Hippocampal formation (tissue), 2 donors: ENCODE measurements at places on chromosomes 5 and 9.
A peak's percentile ranks its signal among the peaks of the same experiment; 100 is the strongest.

DNA sequence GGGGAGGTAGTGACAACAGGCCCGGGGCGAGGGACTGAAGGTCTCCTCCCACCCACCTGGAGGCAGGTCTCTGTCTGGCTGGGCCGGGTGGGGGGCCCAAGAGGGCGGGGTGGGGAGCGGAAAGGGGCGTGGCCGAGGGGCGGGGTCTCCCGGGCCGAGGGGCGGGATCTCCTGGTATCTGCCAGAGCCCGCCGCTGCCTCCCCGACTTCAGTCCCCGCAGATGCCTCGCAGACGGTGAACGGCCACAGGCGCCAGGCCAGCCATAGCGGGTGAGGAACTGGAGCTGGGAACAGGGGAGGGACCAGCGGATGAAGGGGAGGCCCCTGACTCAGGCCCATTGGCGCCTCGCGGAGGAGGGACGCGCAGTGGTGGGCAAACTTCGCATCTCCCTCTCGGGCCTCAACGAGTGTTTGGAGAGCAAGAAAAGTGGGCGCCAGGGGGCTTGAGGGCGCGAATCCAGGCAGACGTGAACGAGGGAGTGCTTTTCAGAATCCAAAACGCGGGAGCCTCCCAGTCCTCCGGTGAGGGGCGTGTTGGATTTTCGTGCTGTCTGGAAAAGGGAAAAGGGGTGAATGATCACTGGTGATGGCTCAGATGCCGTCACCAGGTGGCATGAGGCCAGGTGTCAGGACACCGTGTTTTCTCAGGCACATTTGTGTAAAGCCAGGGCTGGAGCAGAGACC is at the start of gene ADGRD2:
Gene ADGRD2 (plus strand): TSS at position 211 of the 684 bp plus-strand sequence. CDS start 1,216 bp downstream, outside the sequence.
- no peak for DNase-seq

DNA sequence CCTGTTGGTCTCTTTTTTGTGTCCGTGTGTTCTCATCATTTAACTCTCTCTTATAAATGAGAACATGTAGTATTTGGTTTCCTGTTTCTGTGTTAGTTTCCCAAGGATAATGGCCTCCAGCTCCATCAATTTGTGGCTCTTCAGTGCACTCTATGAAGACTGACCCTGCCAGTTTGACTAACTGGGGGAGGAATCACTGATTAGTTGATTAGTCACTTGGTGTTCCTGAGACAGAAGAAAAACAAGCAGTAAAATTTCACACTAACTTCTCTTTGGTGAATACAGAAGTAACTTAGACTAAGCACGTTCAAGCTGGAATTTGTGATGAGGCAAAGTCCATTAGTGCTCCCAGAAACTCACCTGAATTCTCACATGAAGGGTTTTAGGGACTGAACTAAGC is 495.8 kb upstream of the RORB start:
- no peak for DNase-seq

GRCh38 chr5:84597904-84598303 is 213.2 kb upstream of the EDIL3 start:
- no peak for DNase-seq

GRCh38 chr5:135451581-135452320 is 400 bp downstream of the TIFAB start:
- DNase-seq: no peak

- no peak for DNase-seq
Observed at GRCh38 chr5:150464554-150465012, 15.0 kb upstream of the RPS14 start.

DNA sequence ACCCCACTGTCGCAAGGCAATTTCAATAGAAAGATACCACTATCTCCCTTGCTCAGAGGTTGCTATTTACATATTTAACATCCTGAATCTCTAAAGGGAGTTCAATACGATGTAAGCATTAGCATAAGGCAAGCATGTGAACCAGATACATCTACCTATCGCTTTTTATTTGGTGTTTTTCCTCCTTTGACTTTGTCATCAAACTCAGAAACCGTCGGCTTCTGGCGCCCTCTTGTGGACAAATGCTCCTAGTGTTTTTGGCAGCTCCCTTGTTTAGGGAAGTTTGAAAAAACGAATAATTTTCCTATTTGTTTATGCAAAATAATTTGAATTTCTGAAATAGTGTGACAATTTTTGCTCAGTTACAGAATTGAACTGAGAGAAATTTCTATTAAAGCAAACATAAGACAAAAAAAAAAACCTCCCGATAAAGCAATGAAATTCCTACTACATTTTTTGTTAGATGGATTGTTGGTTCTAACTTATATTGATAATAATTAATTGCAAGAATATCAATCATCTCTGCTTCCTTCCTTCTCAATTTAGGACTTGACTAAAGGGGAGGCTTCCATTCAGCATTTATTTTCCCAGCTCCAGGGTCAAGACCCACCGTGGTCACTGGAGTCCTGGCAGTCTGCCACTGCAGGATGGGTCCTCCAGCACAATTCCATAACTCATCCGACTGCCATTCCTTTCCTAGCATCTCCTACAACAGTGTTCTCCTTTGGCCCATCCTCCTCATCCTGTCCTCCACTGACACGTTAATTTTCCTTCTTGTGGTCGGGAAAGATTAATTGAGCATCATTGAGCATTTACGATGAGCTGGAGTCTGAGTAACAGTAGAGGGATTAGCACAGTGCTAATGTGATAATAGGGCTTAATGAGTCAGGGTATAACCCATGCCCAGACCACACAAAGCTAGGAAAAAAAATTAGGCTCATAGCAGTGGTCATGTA is 131.8 kb upstream of the CHD1 start:
- peak; percentile 35 for DNase-seq

- no peak for DNase-seq
Observed at GRCh38 chr9:117156144-117156688, 258.6 kb downstream of the ASTN2 start.

DNA sequence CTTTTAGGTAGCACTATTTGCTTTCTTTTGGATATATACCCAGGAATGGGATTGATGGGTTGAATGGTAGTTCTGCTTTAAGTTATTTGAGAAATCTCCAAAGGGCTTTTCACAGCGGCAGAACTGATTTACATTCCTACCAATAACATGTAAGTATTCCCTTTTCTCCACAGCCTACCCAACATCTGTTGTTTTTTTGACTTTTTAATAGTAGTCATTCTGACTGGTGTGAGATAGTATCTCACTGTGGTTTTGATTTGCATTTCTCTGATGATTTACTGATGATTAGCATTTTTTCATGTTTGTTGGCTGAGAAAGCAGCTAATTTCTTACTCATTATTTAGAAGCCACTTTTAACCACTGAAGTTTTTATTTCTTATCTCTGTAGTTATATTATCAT is 221.1 kb upstream of the ACTBL2 start:
- DNase-seq: no peak

GRCh38 chr5:145117285-145117684 is 717.9 kb downstream of the PRELID2 start:
- no peak for DNase-seq

- no peak for DNase-seq
Observed at GRCh38 chr5:72377910-72378638, 57.9 kb downstream of the PTCD2 start.

DNA sequence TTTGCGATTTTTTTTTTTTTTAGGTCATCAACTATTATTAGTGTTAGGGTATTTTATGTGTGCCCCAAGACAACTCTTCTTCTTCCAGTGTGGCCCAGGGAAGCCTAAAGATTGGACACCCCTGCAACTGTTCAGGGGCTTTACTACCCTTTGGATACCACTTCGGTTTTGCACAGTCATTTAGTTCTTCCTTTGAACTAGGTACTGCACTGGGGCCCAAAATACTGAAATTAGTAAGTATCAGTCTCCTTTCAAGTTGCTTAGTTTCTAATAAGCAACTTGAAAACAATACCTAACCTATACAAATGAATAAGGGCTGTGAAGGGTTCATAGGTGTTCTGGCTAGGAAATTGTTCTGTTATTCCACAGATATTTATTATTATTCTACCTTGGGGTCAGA is 45.3 kb downstream of the CWC27 start:
- no peak for DNase-seq

DNA sequence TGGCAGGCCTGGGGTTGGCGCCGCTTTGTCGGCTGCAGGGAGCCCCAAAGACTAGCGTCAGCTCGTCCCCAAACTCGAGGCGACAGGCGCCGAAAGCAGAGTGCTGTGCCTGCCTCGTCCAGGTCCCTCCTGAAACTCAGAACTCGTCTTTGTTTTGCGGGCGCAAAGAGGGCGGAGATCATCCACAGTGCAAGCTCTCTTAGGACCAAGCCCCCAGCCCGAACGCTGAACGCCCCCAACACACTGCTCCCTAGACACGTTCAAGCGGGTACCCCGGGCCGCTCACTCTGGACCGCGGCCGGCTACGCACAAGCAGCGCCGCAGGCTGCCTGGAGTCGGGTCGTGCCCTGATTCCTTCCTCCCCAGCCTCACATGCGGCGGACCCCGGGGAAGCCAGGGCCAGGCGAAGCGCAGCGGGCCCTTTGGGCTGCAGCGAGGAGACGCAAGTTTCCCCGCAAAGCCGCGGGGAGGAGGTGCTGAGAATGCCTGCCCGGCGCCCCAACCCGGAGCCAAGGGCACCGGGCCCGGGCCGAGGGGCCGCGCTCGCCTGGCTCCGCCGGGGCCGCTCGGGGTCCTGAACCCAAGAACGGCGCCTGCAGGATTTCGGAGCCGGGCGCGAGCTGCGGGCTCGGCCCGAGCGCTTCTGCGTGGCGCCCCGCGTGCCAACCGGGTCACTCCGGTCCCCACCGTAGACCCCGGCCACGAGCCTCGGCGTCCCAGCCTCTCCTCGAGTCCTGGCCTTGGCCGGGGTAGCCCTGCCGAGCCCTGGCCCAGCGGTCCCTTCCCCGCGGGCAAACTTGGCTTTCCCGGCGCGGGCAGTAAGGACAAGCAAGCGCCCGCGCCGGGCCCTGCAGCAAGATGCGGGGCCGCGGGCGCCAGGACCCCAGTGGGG is 738 bp downstream of the FSTL4 start:
- no peak for DNase-seq

- DNase-seq: no peak
Observed at GRCh38 chr5:76351577-76351976, 51.5 kb upstream of the IQGAP2 start.

DNA sequence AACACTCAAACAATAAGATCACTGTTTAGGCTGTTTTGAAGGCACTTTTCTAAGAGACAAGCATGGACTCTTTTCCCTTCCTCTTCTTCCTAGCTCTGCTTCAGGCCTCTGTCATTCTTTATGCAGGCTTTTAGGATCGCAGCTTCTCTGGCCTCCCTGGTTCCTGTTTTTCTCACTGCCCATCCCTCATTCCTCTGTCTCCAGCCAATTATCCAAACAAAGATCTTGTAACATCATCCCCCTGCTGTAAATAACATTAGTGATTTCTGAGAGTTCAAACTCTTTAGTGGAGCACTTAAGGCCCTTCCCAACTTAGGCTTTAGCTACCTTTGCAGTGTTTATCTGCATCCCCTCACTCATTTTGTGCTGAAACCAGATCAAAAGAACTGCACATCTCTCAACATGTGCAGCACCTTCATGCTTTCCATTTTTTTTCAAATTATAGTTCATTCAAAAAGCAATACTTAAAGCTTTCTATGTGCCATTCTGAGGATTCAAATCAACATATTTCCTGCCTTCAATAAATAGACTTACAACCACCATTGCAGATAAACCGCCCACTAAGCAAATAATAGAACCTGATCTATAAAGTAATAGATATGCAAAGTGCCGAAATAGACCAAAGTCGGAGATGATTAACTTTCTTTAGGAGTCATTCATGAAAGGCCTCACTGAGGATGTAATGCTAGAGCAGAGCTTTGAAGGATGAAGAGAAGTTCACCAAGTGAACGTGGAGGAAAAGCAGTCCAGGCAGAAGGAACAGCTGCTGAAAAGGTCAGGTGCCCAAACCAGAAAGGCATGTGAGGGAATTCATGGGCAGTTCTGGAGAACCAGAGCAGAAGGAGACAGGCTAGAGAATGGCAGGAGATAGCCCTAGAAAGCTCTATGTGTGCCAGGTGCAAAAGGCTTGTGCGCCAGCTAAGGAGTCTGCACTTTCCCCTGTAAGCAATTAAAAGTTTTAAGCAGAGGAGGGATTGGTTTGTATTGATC is 95.8 kb upstream of the ZNF366 start:
- DNase-seq: no peak

DNA sequence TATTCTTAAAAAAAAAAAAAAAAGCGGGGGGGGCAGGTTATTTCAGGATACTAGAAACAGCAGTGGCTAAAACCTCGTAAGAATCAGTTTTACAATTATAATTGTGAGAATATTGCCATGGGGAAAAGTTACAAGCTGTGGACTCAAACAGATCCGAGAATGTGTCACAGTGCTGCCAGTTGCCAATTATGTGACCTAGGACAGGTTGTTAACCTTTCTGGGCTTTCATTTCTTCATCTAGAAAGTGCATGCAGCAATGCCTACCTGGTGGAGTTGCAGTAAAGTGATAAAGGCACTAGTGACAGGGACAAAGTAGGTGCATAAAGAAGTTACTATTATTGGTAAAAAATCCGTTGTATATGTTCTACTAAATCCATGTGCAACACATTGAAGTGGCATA is 75.8 kb downstream of the CDH6 start:
- DNase-seq: no peak

DNA sequence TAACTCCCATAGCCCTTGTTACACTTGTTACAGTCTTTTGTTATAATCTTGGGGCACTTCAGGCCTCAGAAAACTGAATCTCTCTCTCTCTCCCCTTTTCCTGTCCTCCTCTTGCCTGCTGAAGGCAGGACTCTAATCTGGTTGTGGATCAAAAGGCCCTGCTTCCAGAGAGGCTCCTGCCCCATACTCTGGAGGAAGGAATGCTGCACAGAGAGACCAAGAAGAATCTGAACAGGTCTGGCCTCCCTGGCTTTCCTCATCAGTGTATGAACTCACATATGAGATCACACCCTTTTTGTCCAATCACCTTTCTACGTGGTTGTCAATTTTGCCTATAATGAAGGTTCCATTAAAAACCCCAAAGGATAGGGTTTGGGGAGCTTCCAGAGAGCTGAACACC is 26.2 kb upstream of the LVRN start:
- DNase-seq: no peak

GRCh38 chr9:20619487-20620200 is 2.7 kb downstream of the MLLT3 start:
- DNase-seq: peak; percentile 12

DNA sequence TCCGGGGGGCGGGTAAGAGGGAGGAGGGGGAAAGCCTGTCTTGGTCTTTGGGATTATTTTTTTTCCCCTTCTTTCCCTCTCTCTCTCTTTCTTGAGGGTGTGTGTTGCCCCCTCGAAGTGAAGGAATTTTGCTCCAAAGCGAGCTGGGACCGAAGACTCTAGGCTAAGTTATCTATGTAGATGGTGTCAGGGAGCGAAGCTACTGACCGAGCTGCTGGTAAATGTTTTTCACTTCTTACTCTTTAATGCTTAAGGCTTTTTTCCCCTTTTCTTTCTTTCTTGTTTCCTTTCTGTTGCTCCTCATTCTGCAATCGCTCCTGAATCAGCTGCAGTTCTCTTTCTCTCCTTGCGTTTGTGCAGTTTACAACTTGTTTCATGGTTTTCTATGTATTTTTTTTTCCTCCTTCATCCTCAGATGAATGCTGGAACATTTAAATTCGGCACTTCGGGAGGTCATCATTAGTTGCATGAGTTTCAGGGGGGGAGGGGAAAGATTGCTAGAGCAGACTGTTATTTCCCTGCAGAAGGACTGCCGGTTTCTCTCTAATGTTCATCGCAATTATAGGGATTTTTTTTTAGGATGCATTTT is 1312.0 kb upstream of the WWC1 start:
- DNase-seq: no peak
